Activated T-helper 1 cell treated with anti-CD3 and anti-CD28 coated beads, Interleukin-2, amount 50 U/mL, for 16 hours (primary cell): ENCODE measurements at places on chromosomes 5 and 9.

DNA sequence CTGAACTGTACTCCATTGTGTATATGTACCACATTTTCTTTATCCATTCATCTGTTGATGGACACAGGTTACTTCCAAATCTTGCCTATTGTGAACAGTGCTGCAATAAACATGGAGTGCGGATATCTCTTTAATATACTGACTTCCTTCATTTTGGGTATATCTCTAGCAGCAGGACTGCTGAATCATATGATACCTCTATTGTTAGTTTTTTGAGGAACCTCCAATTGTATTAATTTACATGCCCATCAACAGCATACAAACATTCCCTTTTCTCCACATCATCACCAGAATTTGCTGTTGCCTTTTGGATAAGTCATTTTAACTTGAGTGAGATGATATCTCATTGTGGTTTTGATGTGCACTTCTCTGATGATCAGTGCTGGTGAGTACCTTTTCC lies 81.8 kb upstream of the FAM120A start:
- DNase-seq, result no peak

GRCh38 chr9:90921104-90921503 lies 119.5 kb downstream of the SYK start:
- DNase-seq, result no peak

GRCh38 chr9:69899491-69899890 lies 78.9 kb downstream of the CFAP95 start:
- no peak for DNase-seq

GRCh38 chr9:134213881-134214341 lies 49.5 kb upstream of the RNU6ATAC start:
- no peak for DNase-seq

DNA sequence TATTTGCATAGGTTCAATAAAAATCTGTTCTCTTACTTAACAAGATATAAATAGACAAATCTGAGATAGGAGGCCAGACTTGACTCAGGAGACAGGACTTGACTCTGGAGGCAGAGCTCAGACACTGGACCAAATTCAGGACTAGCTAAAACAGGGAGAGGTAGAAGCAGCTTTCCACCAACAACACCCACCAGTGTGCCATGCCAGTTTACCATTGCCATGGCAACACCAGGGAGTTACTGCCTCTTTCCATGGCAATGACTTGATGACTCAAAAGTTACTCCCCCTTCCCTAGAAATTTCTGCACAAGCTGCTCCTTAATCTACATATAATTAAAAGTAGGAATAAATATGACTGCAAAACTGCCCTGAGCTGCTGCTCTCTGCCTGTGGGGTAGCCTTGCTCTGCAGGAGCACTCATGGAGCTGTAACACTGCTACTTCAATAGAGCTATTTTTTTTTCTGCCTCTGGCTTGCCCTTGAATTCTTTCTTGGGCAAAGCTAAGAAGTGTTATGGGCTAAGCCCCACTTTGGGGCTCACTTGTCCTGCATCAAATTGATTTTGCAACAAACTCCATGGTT lies 473.0 kb downstream of the PLK2 start:
- DNase-seq, result no peak
